ENCODE measurements at places on chromosomes 7 and 10.

DNA sequence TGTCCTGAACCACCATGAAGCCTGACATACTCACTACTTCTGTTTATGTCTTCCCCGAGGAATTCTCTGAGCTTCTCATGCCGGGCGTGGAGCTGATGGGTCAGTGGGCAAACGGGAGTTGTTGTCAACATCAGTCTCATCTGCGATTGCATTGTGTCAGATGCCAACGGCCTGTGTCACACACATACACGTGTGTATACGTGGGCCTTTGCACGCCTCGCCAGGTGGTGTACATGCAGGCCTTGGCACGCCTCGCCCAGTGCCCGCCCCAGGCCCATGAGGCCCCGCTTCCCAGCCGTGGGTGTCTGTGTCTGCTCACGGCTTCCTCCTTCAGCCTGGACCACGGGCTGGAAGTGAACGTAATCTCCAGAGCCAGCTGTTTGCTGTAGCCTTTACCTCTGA lies 7.5 kb upstream of the CSGALNACT2 start:
- DNase-seq, result no peak

DNA sequence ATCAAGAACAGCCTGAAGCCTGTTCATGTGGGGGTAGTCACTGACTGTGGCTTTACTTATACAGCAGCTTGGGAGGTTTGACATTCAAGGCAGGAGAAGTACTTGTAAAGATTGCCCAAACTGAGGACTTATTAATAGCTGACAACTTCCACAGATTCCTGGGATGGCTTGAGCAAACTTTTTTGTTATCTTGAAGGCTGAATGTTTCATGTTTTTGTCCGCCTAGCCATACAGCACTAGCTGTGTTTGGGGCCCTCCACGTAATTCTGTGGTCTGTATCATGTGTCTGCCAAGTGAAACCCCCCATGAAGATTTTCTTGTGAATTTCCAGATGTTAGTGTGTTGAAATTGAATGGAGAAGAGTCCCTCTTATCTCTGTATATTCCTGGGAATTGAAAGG lies 38.6 kb downstream of the FAS start:
- no peak for DNase-seq

DNA sequence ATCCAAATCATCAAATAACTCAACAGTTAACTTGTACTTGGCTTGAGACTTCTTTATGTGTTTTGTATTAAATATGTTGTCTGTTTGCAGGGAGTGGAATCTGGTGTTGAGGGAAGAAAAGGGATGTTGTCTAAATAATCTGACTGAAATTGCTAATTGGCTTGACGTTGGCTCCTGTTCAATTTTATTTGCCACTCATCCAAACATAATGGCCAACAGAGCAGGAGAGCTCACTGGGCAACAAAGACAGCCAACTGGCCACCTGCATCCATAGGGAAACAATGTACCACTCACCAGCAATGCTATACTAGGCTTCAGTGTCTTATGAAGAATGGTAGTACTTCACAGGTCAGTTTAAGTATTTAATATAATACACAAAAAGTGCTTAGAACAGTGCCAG lies 80.5 kb downstream of the FAM13C start:
- DNase-seq, result no peak

GRCh38 chr10:117684046-117684610 lies 141.6 kb downstream of the EMX2 start:
- no peak for DNase-seq

DNA sequence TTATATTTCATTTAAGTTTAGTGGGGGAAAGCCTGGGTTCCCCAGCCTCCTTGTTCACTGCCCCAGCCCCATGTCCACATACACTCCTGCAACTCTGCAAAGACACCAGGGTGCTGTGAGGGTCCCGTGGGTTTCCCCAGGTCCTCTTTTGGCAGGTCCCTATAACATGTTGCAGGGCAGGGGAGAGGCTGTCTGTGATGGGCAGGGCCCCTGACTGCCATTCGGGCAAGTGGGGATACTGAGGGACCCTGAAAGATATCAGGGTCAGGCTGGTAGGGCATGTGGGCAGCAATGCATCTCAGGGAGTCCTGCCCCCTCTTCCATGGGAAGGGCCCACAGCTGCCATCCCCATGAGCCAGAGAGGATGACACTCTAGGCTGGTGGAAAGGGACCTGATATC lies 28.4 kb downstream of the RASGEF1A start:
- no peak for DNase-seq

- peak; percentile 63 for DNase-seq
These were observed 11.5 kb upstream of the DLD start for GRCh38 chr7:107879400-107880035.

DNA sequence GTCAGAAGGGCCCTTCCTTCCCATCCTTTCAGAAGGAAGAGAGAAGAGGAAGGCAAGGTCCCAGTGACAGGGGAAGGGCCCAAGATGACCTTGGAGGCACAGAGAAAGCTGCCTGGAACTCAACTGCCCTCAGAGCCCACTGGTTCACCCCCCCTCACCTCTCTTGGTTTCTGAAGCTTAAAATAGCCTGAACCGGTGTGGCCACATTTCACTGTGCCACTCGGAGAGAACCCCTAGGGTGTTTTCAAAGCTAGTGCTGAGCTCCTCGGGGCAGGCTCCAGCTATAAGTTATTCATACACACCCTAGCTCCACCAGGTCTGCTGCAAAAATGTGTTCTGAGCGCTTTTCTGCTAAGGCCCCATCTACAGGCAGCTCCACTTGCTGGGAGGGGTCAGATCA lies 60.9 kb upstream of the ADRB1 start:
- no peak for DNase-seq

DNA sequence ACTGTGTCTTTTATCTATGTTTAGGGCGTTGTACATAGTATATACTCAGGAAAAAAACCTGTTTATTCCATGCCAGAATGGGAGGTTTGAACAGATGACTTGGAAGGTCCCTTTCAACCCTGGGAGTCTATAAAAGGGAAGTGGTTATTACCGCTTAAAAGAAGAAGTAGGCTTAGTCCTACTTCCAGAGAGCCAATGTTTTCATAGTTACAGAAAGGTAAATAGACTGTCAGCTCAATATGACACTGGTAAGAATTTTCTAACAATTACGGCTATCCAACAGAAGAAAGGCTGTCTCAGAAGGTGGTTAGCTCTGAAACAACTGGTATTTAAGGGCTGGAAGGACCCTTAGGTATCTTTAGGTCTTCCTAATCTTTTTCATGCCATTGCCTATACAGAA lies 1.1 kb upstream of the TFAM start:
- no peak for DNase-seq

GRCh38 chr7:112726076-112726475 lies 64.1 kb downstream of the TMEM168 start:
- no peak for DNase-seq

DNA sequence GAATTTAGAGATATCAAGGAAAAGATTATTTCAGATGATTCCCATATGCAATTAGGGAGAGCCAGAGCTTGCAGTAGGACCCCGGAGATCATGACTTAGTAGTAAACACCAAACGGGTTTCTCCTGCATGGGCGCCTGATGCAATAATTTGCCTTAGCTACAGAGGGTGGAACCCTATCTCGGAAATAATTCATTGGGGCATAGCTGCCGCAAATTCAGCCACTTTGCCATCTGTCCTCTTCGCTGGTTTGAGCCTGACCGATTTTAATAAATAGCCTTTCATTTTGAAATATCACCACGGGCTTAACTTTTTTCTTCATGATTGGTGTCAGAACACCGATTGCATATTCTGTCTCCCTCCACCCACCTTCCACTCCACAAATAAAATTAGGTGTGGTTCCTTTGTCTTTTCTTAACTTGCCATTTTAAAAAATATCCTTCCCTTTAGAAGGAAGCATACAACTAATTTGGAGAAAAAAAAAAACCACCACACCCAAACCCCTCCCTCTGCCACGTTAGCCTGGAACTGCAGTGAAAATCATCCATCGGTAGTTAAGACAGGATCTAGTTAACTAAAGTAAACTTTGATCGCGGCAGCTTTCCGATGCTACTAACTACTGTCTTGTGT lies 1.4 kb downstream of the GARS1 start:
- peak; percentile 27 for DNase-seq

- no peak for DNase-seq
These were observed 1.1 kb upstream of the LBX1 start for GRCh38 chr10:101230183-101230917.
